Astrocyte (in vitro differentiated cells and primary cell): ENCODE measurements at places on chromosomes 12 and 14.

DNA sequence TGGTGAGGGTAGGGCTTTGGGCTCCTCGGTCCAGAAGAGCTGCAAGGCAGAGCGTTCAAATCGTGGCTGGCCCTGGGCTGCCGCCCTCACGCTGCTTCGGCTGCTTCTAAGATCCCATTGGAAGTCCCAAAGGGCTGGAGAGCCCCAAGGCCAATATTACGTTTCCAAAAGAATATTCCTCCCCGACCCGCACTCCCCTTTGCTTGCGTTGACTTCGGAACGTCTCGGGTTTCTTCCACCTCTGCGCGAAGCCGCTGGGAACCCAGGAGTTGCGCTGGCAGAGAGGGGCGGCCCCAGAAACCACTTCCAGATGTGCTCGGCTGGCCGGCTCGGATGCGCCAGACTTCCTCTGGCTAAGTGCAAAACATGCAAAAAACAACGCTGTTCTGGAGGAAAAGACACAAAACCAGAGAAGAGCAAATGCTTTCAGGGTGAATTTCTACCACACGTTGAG lies at the start of gene GLT8D2:
GLT8D2 (minus strand) TSS at position 285 of the 454 bp plus-strand sequence. CDS start 30,539 bp downstream, outside the sequence.
- peak; percentile 77 for DNase-seq

DNA sequence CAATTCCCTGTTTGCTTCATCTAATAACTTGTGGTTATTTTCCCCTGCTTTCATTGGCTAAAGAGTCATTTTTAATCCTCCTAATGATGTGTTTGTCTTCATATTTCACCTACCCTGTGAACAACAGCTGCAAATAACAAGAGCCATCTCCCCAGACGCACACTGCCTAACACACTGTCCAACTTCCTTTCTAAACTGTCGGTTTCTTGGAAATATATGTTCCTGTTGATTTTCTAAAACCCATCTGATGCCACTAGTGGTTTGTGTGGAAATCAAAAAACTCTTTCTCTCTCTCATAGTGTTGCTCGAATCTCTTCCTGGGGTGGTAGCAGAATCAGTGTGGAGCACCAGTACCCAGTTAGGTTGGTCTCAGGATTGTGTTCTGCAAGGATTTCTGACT lies 226.9 kb downstream of the EPS8 start:
- DNase-seq: no peak

DNA sequence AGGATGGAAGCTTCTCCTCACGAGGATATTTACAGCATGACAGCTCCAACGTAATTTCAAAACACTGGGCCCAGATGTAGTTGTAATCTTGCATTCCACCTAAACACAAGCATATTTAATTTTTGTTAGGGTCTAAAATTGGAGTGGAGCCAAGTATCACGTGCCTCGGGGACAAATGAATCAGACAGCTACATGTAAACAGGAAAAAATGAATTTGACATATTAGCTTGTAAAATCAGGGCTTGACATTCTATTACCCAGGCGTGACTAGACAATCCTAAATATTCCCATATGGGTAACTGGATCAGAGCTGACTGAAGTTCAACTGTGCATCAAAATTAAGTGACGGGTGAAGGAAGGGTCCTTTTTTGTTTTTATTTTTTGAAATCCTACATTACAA lies 59.0 kb downstream of the MDM2 start:
- no peak for DNase-seq

DNA sequence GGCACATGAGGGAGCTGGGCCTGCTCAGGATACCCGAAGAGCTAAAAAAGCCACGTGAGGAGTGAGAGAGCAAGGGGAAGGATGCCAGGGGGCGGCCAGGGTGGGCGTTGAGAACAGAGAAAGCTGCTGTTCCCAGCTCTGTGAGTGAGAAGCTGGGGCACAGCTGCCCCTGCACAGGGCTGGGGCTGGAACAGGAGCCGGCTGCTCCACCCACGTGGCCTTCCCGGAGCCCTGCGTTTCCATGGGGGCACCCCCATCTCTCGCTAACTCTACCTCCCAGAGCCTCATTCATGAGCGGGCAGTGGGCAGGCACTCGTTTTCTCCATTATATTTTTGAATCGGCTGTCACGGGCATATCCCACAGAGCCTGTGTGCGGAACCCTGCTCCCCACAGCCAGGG lies 42.7 kb downstream of the RFLNA start:
- no peak for DNase-seq

- peak; percentile 78 for DNase-seq
Observed at GRCh38 chr12:47033789-47034555, 45.4 kb upstream of the PCED1B start.

DNA sequence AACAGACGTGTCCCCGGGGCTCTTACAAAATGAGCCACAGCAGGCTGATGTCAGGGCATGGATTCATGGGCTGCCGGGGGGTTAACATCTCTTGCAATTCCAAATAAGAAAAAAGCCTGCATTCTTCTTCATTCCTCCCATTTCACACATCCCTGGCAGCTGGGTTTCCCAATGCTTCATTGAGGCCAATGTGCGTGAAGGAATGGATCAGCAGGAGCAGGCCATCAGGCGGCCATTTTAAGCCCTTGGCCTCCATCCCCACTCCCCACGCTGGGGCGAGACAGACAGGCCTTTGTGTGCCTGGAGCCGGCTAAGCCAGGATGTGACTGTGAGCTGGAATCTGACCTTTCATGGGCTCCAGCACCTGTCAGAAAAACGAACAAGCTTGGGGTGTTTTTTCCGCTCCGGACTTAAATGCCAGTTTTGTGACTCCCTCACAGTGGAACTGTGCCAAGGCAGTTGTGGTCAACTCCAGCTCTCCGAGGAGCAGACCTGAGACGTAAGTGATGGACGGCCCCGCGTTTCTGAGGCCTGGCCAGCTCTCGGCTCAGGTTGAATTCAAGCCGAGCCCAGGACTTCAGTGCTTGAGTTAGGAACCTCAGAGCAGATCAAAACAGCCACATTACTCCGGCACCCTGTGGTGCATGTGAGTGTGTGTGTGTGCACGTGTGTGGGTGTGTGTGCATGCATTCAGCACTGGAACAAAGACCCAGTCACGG lies 133.1 kb downstream of the TMEM30B start:
- peak; percentile 100 for DNase-seq

GRCh38 chr14:104826861-104827176 lies 25.9 kb downstream of the ZBTB42 start:
- DNase-seq: no peak

- DNase-seq: peak; percentile 29
Observed at GRCh38 chr14:22474730-22475351, 114.2 kb downstream of the DAD1 start.

DNA sequence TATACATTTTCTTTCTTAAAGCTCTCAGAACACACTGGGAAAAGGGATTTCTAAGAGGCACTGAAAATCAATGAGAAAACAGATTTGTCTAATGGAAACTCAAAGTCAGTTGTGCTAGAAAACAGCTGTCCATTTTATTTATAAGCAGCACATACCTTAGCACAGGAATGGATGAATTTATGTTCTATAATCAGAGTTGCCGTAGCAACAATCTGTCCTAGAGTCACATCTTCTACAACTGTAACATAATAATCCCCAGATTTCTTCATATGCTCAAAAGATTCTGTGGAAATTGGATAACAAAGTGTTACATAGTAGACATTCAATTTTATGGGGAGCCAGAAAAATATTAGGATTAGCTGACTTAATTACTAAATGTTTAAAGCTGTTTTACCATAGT lies 9.8 kb downstream of the GNPNAT1 start:
- DNase-seq: no peak

DNA sequence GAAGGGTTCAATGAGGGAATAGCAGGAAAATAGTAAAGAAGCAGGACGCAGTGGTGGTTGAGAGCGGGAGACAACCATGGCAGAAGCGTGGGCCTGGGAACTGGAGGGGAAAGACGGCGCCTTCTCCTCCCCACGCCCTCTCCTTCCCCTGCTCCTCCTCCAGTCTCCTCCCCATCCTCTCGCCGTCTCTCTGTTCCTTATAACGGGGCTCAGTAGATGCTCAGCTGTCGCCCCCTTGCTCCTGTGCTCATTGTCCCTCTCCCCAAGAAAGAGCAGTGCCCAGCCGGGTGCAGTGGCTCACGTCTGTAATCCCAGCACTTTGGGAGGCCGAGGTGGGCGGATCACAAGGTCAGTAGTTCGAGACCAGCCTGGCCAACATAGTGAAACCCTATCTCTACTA lies 142.0 kb downstream of the BCL11B start:
- DNase-seq: no peak

- DNase-seq: no peak
Observed at GRCh38 chr12:113347-113746, 46.8 kb downstream of the IQSEC3 start.

DNA sequence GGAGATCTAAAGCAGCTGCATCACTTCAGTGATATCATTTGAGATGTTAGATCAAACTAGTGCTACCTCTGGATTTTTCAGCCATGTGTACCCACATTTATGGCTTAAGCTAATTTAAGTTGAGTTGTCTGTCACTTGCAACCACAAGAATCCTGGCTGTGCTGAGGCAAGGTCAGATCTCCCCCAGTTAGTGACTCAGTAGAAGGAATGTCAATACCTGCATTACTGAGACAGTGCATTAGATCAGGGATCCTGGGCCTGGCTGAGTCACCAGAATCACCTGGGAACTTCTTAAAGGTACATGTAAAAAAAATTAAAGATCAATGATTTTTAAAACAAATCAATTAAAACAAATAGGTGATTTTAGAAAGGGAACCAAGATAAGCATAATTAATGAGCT lies 84.6 kb upstream of the GRIN2B start:
- DNase-seq: no peak

GRCh38 chr12:34402899-34403705 lies 380.8 kb downstream of the ALG10 start:
- DNase-seq: no peak

- DNase-seq: peak; percentile 85
Observed at GRCh38 chr12:63915105-63915800, 70.8 kb downstream of the SRGAP1 start.

GRCh38 chr12:52149651-52150241 lies 42.1 kb downstream of the KRT80 start:
- no peak for DNase-seq

GRCh38 chr12:111607239-111607638 lies 8.1 kb upstream of the ATXN2 start:
- no peak for DNase-seq

- peak; percentile 38 for DNase-seq
Observed at GRCh38 chr12:2129076-2129475, 76.3 kb downstream of the CACNA1C start.

DNA sequence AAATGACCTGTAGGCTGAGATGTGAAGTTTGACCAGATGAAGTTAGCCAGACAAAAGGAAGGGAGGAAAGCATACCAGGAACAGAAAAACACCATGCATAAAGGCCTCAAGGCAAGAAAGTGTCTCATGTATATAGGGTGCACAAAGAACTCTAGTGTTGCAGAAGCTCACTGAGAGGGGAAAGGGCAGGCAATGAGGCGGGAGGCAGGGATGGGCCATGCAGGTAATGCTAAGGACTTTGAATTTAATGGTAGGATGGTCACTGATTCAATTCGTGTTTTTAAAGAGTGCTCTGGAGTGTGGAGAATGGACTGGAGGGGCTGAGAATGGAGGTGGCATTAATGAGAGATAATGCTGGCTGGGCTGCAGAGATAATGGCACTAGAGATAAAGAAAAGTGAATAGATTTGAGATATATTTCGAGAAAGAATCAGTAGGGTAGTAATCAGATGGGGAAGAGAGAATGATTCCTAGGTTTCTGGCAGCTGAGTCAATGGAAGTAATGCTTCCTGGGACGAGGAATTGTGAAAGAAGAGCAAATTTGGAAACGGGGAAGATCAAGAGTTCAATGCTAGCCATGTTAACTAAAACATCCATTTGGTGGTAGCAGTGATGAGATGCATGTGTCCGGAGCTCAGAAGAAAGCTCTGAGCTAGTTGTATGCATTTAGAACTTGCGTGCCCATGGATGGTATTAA lies 43.1 kb downstream of the LIMA1 start:
- no peak for DNase-seq

- no peak for DNase-seq
Observed at GRCh38 chr12:66297080-66297479, 5.2 kb upstream of the HELB start.

GRCh38 chr12:116434155-116435011 lies 124.8 kb upstream of the MAP1LC3B2 start:
- DNase-seq: peak; percentile 80

DNA sequence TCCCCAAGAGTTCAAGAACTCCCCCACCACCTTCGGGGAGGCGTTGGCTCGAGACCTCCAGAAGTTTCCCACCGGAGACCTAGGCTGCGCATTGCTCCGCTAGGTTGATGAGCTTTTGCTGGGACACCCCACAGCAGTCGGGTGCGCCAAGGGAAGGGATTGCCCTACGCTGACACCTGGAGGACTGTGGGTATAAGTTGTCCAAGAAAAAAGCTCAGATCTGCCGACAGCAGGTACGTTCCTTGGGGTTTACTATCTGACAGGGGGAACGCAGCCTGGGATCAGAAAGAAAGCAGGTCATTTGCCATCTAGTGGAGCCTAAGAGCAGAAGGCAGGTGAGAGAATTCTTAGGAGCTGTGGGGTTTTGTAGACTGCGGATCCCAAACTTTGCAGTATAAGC lies 98.8 kb downstream of the FRMD6 start:
- no peak for DNase-seq

DNA sequence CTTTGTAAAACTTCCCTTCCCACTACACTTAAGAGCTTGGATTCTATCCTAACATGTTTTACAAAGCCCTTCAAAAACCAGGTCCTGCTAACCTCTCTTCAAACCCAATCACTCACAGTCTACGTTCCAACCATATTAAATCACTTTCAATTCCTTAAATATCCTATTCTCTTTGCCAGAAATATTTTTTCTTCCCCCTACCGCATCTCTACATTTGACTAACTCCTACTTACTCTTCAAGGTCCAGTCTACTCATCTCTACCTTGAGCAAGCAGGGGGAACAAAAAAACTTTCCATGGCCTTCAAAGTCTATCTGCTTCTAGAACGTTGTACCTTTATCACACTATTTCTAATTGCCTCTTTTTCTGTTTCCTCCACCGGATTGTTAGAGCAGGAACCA lies 6.1 kb downstream of the ERGIC2 start:
- DNase-seq: no peak

DNA sequence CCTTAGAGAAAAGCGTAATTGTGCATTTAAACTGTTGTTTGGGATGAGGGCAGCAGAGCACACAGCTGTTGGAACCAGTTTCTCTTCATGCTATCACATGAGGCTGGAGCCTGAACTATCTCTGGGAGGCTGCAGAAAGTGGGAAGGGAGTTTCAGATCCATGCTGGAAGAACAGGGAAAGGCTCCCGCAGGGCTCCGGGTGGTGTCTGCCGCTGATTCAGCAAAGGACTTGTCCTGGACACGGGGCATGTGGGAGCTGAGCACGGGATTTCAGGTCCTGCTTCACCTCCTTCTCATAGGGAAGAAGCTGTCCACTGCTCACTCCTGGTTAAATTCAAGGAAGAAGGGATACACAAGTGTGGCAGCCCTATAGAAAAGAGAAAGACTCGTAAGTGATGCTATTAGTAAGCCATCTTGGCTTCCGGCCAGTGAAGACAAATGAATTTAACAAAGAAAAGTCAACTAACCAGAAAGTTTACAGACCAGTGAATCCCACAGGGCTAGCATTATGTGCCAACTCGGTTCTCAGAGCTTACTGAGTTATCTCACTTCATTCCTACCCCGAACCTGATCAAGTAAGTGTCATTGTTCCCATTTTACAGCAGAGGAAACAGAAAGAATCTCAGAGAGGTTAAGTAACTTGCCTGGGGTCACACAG lies 6.7 kb upstream of the FZD10 start:
- DNase-seq: no peak
